ENCODE measurements at places on chromosomes 11 and 22. TPM values are rescaled to one million over a fixed set of nuclear protein-coding genes. Genes with fewer than 3 reads are reported as not detected.

- DNase-seq: no peak
Measured at GRCh38 chr11:99333621-99334020, 312.9 kb downstream of the CNTN5 start.

GRCh38 chr11:122963961-122964360 is 17.7 kb downstream of the BSX start:
- DNase-seq: no peak

Gene MMP20
- not detected for total RNA-seq

DNA sequence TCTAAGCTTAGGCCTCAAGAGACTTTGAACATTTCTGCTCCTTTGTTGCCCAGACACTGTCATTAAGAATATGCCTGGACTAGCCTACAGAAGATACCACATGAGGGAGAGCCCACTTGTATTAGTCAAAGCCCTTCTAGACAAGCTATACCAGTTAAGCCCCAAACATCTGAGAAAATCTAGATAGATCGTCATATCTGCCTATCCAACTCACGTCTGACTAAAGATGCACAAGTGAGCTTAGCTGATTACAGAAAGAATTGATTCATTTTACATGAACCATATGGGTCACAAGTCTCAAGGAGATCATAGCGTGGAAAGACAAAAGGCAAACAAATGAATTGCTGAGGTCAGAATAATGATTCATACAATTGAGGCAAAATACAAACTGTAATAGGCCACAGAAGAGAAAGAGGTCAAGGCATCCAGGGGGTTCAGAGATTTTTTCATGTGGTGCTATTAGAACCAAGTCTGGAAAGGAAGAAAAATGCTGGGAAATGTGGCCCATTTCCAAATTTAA is 1155.5 kb upstream of the TENM4 start:
- DNase-seq: no peak

DNA sequence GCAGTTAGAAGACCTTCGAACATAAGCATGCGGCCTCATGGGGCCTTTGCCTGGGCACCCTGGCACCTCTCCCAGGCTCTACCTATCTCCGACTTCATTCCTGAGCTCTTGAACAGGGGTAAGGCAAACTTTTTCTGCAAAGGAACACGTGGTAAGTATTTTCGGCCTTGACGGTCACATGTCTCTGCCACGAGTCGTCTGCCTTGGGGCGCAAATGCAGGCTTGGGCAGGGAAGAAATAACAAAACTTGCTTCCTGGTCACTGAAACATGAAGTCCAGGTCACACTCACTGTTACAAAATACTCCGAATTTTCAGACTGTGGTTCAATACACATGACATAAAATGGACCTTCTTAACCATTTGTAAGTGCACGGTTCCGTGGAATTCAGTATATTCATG is 3.4 kb upstream of the ASCL2 start:
- peak; percentile 41 for DNase-seq

DNA sequence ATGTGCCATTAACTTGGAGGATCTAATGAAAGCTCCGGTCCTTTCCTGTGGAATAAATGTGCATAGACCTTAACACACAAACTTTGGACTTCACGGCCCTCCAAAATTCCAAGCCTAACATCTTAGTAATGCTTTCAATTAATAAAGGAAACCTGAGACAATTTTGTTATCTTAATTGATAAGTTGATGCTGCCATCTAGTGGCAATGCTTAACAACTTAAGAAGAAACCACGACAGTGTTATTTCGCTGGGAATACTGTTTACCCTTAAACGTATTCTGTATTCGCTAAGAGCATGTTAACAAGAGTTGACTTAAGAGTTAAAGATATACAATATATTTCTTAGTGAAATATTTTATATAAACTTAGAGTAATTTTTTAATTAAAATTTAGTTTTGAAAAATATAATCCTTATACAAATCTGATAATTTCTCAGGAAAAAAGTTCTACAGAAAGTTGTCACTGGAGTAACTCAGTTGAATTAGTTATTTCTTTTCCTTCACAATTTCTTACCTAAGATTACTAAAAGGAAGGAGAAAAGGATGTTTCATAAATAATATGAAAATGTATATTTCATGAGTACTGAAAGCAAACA is 35.0 kb upstream of the OR9G4 start:
- peak; percentile 66 for DNase-seq

GRCh38 chr11:8785457-8785856 is 102.9 kb downstream of the RPL27A start:
- no peak for DNase-seq

Gene CCDC89
- total RNA-seq: 5.8 TPM
